ENCODE measurements at places on chromosomes 7 and 10.

DNA sequence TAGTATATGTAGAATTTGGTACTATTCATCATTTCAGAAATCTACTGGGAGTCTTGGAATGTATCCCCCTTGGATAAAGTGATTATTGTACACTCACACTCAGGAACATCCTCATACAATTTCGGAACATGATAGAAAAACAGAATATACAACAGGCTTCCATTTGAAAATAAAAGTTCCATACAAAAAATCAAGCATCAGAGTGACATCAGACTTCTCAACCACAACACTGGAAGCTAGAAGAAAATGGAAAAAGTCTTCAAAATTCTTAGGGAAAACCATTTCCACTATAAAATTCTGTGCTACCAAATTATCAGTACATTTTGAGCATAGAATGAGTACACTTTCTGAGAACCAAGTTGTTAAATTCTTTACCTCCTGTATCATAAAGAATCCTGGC is 8.8 kb downstream of the LYZL1 start:
- peaks cover 17% of the 10 kb centered on the region for H3K27me3 ChIP-seq
- H3K36me3 ChIP-seq = no peaks in the 10 kb centered on the region
- no peaks in the 10 kb centered on the region for H3K4me1 ChIP-seq
- DNase-seq = no peak
- H3K27ac ChIP-seq = no peak overlapping the region

DNA sequence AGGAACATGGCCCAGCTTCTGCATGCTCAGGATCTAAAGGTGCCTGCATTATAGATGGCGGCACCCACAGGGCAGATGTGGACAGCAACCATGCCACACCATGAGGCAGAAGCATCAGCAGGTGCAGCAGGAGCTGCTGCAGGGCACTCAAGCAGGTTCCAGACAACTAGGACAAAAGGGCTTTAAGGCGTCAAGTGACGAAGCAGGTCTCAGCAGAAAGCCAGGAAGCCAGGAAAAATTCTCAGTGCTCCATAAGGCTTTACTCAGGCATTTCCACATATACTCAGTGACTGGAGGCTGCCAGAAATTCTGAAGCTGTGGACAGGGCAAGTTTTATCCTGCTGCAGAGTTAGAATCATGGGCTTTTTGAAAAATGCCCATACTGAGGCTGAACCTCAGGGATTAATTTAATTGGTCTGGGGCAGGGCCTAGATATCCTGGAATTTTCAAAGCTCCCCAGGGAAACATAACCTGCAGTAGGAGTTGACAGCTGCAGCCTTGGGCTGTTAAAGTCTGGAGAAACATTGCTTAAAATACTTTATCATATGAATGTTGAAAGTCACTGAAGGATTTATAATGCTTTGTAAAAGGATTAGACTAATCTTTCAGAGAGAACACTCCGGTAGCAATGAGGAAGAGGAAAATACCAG is 68.1 kb upstream of the RNF148 start:
- no peaks in the 10 kb centered on the region for H3K27me3 ChIP-seq
- no peaks in the 10 kb centered on the region for H3K4me1 ChIP-seq
- DNase-seq = no peak
- no peak overlapping the region for H3K27ac ChIP-seq
- no peaks in the 10 kb centered on the region for H3K36me3 ChIP-seq

DNA sequence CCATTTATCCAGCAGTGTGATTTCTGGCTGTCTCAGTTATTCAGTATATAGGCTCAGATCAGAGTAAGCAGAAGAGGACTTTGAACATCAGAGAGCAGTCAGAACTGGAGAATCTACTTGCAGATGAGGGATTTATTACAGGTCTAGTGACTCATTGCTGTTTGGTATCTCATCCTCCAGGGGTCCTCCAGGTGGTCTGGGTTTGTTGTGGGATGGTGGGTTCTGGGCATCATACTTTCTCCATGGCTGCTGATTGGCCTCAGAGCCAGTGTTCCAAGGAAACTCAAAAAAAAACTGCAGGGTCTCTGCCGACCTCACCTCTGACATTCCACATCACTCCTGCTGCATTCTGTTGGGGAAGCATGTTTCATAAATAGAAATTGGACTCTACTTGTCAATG is 214.8 kb downstream of the CNTNAP2 start:
- no peak overlapping the region for H3K4me3 ChIP-seq
- H3K4me1 ChIP-seq = no peaks in the 10 kb centered on the region
- no peak for DNase-seq
- no peaks in the 10 kb centered on the region for H3K27me3 ChIP-seq
- H3K36me3 ChIP-seq = no peaks in the 10 kb centered on the region

DNA sequence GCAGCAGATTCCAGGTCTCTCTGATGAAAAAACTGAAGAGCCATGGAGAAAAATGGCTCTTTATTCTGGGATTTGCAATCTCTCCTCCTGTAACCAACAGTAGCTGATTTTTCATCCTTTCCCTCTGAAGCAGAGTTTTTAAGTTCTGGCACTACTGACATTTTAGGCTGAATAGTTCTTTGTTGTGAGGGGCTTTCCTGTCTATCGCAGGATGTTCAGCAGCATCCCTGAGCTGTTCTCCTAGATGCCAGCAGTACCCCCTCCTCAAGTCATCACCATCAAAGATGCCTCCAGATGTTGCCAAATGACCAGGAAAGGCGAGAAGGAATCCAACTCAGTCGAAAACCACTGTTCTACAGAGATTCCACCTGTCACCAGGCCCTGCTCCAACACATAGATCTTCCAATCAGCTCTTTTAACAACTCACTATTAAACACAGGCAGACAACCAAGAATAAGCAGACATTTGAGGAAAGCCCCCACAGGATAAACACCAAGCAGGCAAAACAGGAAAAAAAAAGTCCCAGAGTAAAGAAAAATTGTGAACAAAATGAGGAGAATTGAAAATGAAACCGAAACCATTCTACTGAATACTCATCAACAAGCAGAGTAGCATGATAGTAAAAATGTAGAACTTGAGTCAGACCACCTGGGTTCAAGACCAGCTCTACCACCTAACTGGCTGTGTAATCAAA is 124.8 kb downstream of the MPP7 start:
- peak overlapping the region; percentile 93 for H3K4me3 ChIP-seq
- peaks cover 5% of the 10 kb centered on the region for H3K36me3 ChIP-seq
- peak overlapping the region; percentile 99 for H3K27ac ChIP-seq
- H3K4me1 ChIP-seq = peaks cover 31% of the 10 kb centered on the region
- no peak for DNase-seq

GRCh38 chr7:84058311-84059076 is 136.1 kb downstream of the SEMA3A start:
- no peak overlapping the region for H3K27ac ChIP-seq
- H3K36me3 ChIP-seq = no peaks in the 10 kb centered on the region
- H3K27me3 ChIP-seq = no peaks in the 10 kb centered on the region
- H3K4me1 ChIP-seq = no peaks in the 10 kb centered on the region
- H3K4me3 ChIP-seq = no peak overlapping the region

GRCh38 chr7:73487486-73487885 is 34.6 kb downstream of the BAZ1B start:
- H3K4me1 ChIP-seq = peaks cover 8% of the 10 kb centered on the region
- H3K4me3 ChIP-seq = no peak overlapping the region
- no peaks in the 10 kb centered on the region for H3K27me3 ChIP-seq
- H3K36me3 ChIP-seq = peaks cover 2% of the 10 kb centered on the region
- H3K27ac ChIP-seq = peak overlapping the region; percentile 54
- no peak for DNase-seq

DNA sequence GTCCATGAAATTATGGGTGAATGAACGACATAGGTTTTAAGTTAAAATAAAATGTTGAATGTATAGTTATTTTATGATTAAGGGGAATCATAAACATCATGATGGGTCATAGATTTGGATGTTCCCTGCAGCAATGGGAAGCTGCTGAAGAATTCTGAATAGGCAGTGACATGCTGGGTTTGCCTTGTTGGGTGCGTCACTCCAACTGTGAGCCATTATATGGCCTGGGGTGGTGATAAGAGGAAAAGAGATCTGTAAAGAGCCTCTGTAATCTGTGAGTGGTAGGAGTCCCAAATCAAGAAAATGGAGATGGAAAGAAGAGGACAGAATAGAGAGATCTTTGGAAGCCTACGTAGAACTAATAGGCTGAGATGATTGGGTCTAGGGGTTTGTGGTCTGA is 58.1 kb upstream of the GPR26 start:
- DNase-seq = no peak
- no peak overlapping the region for H3K27ac ChIP-seq
- H3K36me3 ChIP-seq = no peaks in the 10 kb centered on the region
- no peak overlapping the region for H3K4me3 ChIP-seq

- DNase-seq = no peak
- H3K36me3 ChIP-seq = no peaks in the 10 kb centered on the region
- peak overlapping the region; percentile 93 for H3K4me3 ChIP-seq
- peaks cover 46% of the 10 kb centered on the region for H3K4me1 ChIP-seq
- no peaks in the 10 kb centered on the region for H3K27me3 ChIP-seq
These were observed 16.7 kb upstream of the SUN1 start for GRCh38 chr7:815284-816216.

DNA sequence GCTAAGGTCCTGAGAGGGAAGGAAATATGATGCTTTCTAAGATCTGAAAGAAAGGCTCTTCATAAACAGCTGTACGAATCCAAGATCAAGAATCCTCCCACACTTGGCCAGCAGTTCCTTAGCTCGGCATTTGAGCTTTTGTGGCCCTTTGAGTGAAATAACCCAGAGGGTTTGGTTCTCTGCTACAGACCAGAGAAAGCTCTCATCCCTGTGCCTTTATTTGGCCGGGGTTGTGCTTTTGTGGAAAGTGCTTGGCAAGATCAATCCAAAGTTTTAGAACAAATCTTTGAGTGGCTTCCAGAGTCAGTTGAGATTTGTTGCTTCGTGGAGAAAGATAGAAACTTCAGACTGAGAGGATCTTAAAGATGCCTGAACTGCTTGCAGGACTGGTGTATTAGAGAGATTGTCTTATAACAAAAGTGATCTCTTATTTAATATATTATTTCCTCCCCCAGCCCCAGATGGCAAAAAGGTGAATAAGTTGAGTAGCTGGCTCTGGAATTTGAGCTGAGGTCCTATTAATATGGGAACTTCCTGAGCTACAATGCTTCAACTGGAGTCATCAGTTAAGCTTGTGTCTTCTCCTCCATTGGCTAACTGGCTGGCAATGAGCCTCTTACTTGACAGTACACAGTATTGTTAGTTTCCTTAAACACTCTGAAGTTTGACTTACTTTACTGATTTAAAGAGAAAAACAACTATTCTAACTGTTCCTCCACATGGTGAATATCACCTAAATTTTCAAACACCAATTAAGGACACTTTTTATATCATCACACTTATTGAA is 687.3 kb downstream of the MAGI2 start:
- H3K4me1 ChIP-seq = no peaks in the 10 kb centered on the region
- H3K27me3 ChIP-seq = no peaks in the 10 kb centered on the region
- H3K27ac ChIP-seq = no peak overlapping the region
- DNase-seq = no peak
- peaks cover 2% of the 10 kb centered on the region for H3K36me3 ChIP-seq

Data from T-helper 17 cell (primary cell).